ENCODE measurements at places on chromosomes 16 and 17. TPM values are rescaled to one million over a fixed set of nuclear protein-coding genes. Genes with fewer than 3 reads are reported as not detected.
A peak's percentile ranks its signal among the peaks of the same experiment; 100 is the strongest.

KCTD11 gene
- 3.4 TPM for total RNA-seq

ABI3 gene
- 0.24 TPM for total RNA-seq

HAS3 gene
- total RNA-seq = 0.72 TPM

DNA sequence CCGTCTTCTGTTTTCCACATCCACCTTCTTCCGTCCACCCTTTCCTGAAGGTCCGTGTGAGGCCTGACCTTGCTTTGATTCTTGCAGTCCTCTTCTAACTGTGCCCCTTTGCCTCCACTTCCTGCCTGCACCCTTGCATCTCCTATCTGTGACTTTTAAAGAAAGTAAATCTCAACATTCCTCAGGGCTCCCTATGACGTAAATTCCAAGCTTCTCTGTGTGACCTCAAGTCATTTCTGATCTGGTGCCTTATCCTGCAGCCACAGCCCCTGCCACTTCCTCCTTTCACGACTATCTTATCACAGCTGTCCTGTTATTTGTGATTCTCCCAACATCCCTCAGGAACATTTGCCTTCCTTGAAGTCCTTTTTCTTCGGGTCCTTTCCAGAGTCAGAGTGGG is 520.5 kb downstream of the CDH13 start:
- no peak for DNase-seq

- DNase-seq = no peak
Measured at GRCh38 chr16:46961373-46962353, 11.8 kb downstream of the DNAJA2 start.

DNA sequence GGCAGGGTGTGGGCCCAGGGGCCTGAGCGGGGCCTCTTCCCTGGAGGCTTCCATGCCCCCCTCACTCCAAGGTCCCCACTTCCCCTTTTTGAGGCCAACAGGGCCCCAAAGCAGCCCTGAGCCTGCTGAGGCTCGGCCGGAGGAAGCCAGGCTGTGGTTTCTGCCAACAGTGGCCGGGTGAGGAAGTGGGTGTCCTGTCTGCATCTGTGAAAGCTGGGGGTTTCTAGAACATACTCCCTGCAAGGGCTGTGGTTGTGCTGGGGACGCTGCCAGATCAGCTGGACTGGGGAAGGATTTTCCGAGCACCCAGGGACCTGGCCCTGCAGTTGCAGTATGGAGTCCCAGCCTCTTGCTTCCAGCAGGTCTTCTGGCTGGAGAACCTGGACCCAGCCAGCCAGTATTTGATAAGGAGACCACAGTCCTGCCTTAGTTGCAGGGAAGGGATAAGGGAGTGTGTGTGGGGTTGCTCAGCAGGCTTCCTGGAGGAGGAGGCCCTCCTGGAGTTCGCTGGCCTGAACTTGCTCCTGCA is 15.7 kb downstream of the ADCY7 start:
- DNase-seq = peak; percentile 52

DNA sequence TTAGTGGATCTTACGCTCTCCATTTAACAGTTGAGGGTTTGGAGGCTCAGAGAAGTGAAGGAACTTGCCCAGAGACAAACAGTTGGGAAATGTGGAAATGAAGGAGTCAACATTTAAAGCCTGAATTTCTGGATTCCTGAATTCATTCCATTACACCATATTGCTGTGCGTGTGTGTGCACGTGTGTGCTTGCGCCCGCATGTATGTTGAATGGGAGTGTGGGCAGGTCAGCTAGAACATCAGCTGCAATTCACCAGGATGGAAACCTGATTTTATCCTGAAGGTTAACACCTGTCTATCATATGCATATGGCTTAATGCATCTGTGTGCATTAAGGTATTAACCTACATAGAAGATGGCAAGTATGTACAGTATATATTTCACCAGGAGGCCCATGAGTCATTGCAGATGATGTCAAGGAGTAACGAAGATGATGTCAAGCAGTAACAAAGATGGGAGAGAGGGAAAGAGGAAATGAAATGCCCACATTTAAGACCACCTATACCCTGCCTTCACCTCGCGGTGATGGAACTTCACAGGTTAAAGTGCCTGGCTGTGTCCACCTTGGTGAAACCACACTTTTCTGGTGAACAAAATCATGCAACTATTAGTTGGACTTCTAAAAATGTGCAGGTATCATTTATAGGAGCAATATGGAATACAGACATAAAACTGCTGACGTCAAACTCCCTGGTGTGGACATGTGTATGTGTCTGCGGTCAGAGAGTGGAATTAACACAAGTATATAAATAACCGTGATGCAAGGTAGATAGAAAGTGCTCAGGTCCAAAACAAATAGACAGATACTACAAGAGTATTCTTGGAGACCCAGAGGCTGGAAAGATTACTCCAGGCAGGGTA is 832 bp upstream of the ADAP2 start:
- DNase-seq = no peak

- no peak for DNase-seq
Measured at GRCh38 chr17:29918016-29918415, 12.0 kb downstream of the SSH2 start.

DNA sequence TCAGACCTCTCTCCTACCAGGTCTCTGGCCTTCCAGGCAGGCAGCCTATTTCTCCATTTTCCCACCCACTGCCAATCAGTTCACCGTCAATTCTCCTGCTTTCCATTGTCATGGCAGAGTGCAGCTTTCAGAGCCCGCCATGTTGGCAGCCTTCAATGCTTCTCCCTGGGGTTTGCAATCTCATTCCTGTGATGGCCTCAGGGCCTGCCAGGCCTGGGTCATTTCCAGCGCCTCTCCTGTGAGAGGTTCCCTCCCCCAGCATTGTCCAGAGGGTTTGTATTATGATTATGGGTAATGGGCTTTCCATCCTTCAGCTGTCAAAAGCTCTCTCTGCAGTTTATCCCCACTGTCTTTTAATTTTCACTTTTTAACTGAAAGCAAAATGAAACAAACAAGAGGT is 716.6 kb upstream of the CDH8 start:
- no peak for DNase-seq

All from RPMI7951 (cell line).